ENCODE measurements at places on chromosomes 12 and 14. TPM values are rescaled to one million over a fixed set of nuclear protein-coding genes. Genes with fewer than 3 reads are reported as not detected.

DNA sequence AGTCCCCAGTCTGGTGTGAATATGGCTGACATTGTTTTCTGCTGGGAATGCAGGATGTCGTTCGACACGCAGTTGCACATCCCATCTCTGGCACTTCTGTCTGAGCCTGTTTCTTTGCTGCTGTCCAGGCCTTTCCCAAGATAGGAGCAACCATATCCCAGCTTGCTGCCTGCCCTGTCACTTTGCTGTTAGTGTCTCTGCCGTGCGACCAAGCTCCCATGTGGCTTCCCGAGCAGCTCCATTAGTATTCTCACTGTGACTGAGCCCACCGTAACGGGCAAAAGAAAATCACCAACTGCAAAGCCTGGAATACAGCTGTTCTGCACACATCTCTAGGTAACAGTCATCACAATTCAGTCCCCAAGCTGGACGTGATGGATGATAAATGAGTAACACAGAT, 66.0 kb upstream of the CPSF6 start:
- DNase-seq, result peak; percentile 39

Gene KLRC1
- polyA plus RNA-seq, result 1.6 TPM

Gene KCNMB4
- polyA plus RNA-seq, result 42.1 TPM

Gene CHGA
- 142 TPM for polyA plus RNA-seq

Gene ANO6
- polyA plus RNA-seq, result 23.4 TPM
